ENCODE measurements at places on chromosomes 1 and 21. TPM values are rescaled to one million over a fixed set of nuclear protein-coding genes. Genes with fewer than 3 reads are reported as not detected.

DNA sequence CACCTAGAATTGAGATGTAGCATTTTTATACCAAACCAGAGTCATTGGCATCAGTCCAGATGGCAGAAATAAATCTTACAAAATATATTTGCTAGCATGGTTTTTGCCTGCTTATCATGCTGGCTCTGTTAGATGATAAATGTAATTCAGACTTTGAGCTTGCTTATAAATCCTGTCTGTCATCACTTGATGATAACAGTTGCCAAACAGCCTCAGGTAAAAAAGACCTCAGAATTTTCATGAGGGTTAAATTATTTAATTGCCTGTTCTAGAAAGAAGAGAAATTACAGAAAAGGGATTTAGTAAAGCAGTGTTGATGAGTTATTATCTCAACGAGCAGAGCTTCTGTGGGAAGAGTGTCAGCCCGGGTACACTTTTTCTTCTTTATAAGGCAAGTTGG, 83.3 kb downstream of the FNBP1L start:
- DNase-seq: no peak

- DNase-seq: no peak
These were observed 1563.6 kb upstream of the PRMT6 start for GRCh38 chr1:105492921-105493320.

GRCh38 chr21:44013380-44014088, 1.4 kb downstream of the TRAPPC10 start:
- DNase-seq: no peak

OXCT2 gene
- total RNA-seq: 2.0 TPM

DNA sequence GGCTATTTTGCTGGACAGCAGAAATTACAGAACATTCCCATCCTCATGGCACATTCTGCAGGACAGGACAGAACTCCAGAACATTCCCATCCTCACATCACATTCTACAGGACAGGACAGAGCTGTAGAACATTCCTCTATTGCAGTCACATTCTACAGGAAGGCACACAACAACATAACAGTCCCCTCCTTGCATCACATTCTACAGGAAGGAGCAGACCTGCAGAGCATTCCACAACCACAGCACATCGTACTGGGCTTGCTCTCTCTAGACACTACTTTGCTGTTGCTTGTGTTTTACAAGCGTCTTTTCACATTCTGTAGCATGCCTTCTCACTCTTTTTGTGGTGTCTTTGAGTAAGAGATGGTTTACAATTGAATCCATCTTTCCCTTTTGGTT, 26.8 kb upstream of the ABCB10 start:
- no peak for DNase-seq

DNA sequence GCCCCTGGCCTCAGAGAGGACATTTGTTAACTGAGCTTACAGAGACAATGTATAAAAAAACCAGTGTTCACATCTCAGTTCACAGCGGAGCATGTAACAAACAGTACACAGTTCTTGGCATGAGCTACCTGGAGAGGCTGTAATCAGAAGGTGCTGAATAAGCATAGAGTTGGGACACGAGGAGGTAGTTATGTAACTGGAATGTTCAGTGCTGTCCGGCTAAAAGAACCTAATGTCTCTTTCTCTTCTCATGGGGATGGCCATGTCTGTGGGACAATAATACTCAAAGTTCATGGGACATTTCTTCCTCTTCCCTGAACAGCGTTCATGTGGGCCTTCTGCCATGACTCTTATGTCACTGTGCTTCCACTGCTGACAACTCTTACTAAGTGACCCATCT, 17.2 kb upstream of the STX12 start:
- no peak for DNase-seq

DNA sequence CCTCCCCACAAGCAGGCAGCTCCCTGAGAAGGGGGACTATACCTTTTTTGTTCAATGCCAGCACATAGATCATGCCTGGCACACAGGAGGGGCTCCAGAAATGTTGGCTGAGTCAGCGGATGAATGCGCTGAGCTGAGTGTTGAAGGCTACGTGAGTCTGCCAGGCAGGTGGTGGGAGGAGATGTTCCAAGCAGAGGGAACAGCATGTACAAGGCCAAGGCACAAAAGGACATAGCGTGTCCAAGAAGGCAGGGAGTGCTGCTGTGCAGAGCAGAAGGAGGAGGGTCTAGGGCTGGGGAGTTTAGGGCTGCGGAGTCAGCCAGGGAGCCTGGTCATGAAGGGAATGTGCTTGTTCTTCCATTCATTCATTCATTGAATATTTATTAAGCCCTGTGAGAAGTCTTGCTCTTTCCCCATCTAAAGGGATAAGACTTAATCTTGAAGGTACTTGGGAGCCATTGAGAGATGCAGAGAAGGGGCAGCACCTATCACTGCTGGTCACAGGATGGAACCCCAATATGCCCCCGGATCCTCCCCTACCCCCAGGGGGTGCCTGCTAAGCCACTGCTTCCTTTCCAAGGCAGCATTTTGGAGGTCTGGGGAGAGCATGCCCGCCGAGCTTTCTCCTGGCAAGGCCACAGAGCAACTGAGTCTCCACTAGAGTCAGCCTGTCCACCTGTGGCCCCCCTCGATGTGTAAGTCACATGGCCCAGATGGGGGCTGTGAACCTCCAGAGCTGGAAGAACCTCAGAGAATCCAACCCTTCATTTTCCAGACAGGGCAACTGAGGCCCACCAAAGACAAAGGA, 31.2 kb upstream of the LAPTM5 start:
- no peak for DNase-seq

DNA sequence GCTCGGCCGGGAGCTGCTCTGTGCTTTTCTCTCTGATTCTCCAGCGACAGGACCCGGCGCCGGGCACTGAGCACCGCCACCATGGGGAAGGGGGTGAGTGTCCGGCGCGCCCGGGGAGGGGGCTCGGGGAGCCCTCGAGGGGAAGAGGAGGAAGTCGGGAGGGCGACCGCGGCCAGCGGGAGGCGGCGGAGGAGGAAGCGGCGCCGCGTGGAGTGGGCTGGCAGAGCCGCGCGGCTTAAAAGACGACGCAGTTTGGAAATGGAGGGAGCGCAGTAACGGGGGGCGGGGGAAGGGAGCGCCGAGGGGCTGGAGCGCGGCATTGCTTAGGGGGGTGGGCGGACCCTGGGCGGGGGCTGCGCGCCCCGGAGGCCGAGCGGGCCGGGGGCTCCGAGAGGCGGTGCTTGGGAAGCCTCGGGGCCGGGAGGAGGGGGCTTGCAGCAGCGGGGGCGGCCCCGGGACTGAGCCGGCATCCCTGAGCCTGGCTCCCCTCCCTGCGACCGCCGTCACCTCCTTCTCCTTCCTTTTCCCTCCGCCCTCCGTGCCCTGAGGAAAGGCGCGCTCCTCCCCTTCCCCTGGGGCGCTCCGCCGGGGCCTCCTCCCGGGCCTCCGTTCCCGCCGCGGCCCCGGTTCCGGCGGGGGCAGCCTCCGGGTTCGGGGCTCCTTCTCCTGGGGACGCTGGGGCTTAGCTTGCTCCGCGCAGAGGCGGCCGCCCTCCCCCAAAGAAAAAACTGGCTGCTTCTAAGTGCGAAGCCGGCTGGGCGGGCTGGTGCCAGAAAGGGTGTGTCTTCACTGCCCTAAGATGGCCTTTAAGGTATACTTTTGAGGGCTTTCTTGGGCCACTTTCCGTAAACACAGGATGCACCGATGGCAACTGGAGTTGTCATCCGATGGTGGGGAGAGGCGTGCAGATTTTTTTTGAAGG, 648 bp downstream of the ATP1A1 start:
- DNase-seq: peak; percentile 91

DNA sequence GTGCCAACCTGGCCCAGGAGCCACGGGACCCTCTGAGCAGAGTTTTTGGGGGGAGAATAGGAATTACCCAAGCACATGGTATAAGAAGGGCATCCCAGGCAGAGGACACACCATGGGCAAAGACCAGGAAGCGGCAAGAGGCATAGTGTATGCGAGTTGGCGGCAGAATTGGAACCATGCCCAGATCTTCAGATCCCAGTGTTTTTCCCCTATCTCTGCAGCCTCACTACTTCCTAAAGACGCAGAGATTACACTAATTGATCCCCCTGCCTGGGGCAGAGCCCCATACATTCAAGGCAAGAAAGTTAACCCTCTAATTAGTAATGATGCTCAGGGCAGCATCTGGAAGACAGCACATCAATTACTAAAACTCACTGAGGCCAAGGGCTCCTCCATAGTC, 48.2 kb downstream of the SYT2 start:
- no peak for DNase-seq

GRCh38 chr1:181949500-181949899, 112.0 kb downstream of the ZNF648 start:
- no peak for DNase-seq

APOBEC4 gene
- not detected for total RNA-seq

Data from posterior vena cava (tissue), 2 donors.